ENCODE measurements at places on chromosomes 5 and 9. TPM values are rescaled to one million over a fixed set of nuclear protein-coding genes. Genes with fewer than 3 reads are reported as not detected.

DNA sequence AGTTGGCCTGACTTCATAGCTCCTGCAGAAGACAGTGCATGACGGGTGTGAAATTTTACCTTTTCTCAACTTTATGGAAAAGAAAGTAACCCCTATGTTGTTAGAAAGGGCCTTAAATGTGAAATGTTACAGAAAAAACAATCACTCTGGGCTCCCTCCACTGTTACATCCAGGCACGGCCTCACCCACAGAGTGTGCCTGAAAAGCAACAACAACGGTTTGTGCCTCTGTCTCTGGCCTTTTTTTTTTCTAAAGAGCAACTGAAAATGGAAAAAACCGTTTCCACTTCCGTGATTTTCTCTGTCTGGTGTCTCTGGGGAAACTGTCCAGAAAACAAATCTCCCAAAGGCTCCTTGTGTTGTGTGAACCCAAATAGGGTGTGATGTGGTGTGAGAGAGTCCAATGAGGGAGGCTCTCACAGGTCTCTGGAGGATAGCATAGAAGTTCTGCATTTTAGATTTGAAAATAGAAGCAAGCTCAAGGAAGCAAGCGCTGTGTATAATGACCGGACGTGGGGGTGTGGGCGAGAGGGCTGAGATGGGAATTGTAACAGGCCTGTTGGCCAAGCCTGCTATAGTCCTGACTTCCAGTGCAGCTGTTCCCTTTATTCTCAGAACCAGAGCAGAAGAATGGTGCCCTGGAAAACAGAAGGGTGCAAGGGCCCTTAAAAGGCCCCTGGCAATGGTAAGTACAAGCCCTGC, 221.8 kb upstream of the TUT7 start:
- no peaks in the 10 kb centered on the region for H3K27me3 ChIP-seq
- no peak for DNase-seq
- H3K36me3 ChIP-seq = no peaks in the 10 kb centered on the region
- H3K4me1 ChIP-seq = no peaks in the 10 kb centered on the region
- H3K27ac ChIP-seq = no peak overlapping the region

GRCh38 chr9:90899287-90899686, 97.7 kb downstream of the SYK start:
- no peaks in the 10 kb centered on the region for H3K36me3 ChIP-seq
- H3K27me3 ChIP-seq = no peaks in the 10 kb centered on the region
- H3K27ac ChIP-seq = no peak overlapping the region
- H3K4me3 ChIP-seq = no peak overlapping the region

DNA sequence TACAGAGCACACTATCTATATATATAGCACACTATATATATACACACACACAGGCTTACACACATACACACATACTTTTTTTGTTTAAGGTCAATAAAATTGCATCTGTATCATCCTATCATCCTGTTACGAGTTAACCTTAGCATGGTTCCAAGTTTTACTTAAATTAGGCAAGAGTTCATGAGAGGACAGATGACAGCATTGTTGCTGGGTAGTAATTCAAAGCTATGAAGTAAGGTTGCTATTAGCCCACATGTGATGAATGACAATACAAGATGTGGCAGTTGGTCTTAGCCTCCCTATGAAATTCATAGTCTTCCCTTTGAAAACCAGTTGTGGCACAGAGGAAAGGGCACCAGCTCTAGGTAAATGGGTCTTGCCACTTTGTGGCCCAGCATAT, 438.1 kb downstream of the ACTL7B start:
- no peak for DNase-seq
- H3K4me1 ChIP-seq = no peaks in the 10 kb centered on the region
- no peak overlapping the region for H3K27ac ChIP-seq
- no peaks in the 10 kb centered on the region for H3K36me3 ChIP-seq
- no peak overlapping the region for H3K4me3 ChIP-seq
- no peaks in the 10 kb centered on the region for H3K27me3 ChIP-seq

The MAMDC2 gene
- polyA plus RNA-seq = 0.10 TPM

GRCh38 chr5:158531860-158532259, 567.9 kb downstream of the EBF1 start:
- H3K4me3 ChIP-seq = no peak overlapping the region
- H3K27ac ChIP-seq = no peak overlapping the region
- no peaks in the 10 kb centered on the region for H3K27me3 ChIP-seq
- DNase-seq = no peak
- H3K4me1 ChIP-seq = no peaks in the 10 kb centered on the region

The SLC6A7 gene
- polyA plus RNA-seq = not detected

The TMEM252 gene
- polyA plus RNA-seq = not detected

DNA sequence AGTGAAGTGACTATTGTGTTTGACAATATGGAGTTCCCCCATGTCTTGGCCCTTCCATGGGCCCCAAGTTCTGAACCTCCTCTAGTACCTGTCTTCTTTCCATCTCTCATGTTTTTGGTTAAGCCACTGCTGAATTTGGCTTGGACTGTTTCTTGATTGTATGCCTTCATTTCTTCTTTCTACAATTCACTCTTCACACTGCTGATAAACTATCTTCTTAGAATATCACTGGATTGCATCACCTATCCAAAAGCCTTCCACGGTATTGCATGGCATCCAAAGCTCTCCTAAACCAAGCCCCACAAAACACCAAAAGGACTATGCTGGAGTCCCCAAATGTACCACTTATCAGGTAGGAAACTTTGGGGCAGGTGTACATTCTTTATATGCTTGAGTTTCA, 4.3 kb upstream of the POC5 start:
- peaks cover under 1% of the 10 kb centered on the region for H3K4me1 ChIP-seq
- DNase-seq = no peak
- no peaks in the 10 kb centered on the region for H3K27me3 ChIP-seq
- H3K27ac ChIP-seq = no peak overlapping the region
- H3K36me3 ChIP-seq = no peaks in the 10 kb centered on the region

DNA sequence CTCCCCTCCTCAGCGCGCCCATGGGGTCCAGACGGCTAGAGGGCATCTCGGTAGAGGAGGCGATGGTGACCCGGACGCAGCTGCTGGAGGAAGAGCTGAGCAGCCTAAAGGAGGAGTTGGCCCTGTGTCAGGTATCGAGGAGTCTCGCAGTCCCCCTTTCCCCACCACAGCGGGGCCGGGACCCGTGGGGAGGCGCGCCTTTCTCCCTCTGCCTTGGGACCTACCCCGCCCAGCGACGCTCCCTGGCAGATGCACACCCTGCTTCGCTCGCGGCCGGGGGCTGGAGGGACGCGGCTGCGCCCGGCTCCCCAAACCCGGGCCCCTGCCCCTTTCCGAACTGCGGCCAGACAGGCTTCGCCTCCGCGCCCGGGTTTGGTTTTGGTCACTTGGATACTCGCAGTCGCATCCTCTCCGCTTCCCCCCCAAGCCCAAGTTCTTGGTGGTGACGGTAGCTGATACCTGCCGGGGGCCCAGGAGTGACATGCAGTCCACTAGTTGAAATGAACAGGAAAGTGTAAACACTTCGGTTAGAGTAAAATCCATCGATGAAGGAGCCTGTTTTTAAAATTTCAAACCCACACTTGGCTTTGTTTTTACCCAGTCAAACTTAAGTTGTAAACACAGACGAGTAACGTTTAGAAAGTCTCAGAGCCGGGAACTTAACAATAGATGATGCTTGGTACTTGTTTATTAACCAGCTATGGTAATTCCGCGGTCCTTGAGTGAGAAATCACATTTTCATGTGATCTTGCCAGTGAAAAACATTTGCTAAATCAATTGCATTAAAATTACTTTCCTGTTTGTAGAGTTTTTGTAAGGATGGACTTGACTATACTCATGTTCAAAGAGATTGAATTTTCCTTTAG, 688 bp downstream of the CNTLN start:
- no peaks in the 10 kb centered on the region for H3K27me3 ChIP-seq
- H3K4me3 ChIP-seq = no peak overlapping the region
- H3K4me1 ChIP-seq = no peaks in the 10 kb centered on the region

DNA sequence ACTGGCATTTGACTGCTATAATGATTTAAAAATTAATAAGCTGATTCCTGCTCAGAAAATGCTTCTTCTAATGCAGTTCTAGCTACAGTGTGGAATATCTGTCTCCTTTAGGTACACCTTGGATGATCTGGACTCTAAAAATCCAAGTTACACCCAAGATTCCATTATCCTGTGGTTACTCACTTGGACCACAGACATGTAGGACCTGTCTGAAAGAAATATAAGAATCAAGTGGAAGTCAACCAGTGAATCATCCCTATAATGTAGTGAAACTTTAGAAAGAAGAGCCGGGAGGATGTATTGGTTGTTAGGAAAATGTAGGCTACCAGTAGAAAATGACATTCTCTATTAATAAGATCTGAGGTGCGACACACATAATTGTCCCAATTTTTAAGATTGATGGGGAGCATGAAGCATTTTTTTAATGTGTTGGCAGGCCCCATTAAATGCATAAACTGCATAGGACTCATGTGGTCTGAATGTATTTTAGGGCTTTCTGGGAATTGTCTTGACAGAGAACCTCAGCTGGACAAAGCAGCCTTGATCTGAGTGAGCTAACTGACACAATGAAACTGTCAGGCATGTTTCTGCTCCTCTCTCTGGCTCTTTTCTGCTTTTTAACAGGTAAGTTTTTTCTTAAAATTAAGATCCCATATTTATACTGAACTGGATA, at the start of gene SPINK6:
TSS of gene SPINK6 (plus strand) at position 512 of the 673 bp plus-strand sequence. CDS start at position 567, 55 bp downstream.
- no peaks in the 10 kb centered on the region for H3K27me3 ChIP-seq
- no peak within 1 kb of the TSS for H3K27ac ChIP-seq
- no peak within 1 kb of the TSS for H3K4me3 ChIP-seq
- no peaks in the 10 kb centered on the region for H3K4me1 ChIP-seq
- DNase-seq = no peak

The AK8 gene
- not detected for polyA plus RNA-seq

GRCh38 chr9:86594724-86595123, 240.5 kb upstream of the TUT7 start:
- H3K27ac ChIP-seq = no peak overlapping the region
- H3K4me1 ChIP-seq = no peaks in the 10 kb centered on the region
- H3K36me3 ChIP-seq = no peaks in the 10 kb centered on the region
- no peak overlapping the region for H3K4me3 ChIP-seq

The BARX1 gene
- polyA plus RNA-seq = not detected

DNA sequence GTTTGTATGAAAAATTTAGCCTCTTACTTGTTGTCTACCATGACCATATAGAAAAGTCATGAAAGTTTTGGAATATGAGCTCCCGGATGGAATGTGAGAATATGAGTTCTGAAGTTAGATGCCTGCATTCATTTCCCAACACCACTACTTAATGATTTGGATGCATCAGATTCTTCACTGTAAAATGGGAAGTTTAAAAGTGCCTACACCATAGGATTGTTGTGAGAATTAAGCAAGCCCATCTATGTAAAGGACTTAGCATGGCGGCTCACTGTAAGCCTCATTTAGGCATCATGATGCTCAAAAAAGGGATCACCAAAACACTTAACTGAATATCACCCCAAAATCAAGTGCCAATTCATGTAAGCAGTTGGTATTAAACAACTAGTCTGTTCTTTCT, 177.3 kb downstream of the RAB3C start:
- H3K4me1 ChIP-seq = peaks cover 6% of the 10 kb centered on the region
- H3K27me3 ChIP-seq = no peaks in the 10 kb centered on the region
- peak overlapping the region; percentile 19 for H3K4me3 ChIP-seq

DNA sequence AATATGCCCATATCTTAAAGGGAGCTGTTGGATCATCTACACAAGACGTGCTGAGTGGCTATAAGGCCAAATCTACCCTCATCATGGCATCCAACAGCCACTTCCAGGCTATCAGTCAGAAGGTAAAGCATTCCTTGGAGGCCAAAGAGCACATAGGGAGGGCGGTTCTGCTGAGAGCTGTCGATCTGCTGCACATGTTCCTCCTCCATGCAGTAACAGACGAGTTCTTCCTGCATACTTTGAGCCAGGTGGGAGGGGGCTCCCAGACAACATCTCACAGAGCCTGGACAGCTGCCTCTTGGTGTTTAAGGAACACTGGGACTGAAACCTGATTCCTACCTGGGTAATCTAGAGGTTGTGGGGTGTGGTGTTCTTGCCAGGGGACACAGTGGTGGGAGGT, 93.3 kb upstream of the RAI14 start:
- no peaks in the 10 kb centered on the region for H3K27me3 ChIP-seq
- H3K4me3 ChIP-seq = no peak overlapping the region
- H3K4me1 ChIP-seq = no peaks in the 10 kb centered on the region

The LVRN gene
- not detected for polyA plus RNA-seq

DNA sequence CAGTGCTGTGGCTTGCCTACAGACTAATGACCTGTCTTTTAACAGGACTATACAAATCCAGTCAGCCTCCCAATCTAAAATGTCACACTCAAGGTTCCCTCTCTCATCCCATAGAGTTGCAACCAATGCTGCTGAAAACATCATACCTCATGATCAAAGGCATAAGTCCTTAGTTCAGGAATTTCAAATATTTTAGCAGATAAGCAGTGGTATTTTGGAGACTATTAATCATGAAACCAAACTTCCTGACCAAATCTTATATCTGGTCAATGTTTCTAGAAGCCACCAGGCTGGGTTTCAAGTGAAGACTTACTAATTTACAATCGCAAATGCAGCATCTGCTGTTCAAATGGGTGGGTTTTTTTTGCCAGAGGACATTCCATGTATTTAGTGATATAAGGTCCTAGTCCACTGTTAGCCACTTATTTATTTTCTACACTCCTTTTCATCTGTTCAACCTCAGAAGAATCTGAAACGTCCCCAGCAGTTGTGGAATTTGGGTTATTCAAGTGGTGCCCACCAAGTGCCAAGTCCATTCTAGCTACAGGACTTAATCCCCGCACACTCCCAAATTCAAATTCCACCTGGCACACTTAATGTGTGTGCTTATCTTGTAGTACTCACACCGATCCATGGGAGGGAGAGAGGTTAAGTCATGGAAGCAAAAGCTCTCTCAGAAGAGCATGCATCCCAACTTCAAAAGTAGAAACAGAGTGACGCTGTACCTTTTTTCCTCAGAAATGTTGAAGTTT, 5.8 kb downstream of the TAS2R1 start:
- H3K36me3 ChIP-seq = no peaks in the 10 kb centered on the region
- no peak overlapping the region for H3K4me3 ChIP-seq
- H3K4me1 ChIP-seq = no peaks in the 10 kb centered on the region
- no peak overlapping the region for H3K27ac ChIP-seq
- no peaks in the 10 kb centered on the region for H3K27me3 ChIP-seq
- DNase-seq = no peak

DNA sequence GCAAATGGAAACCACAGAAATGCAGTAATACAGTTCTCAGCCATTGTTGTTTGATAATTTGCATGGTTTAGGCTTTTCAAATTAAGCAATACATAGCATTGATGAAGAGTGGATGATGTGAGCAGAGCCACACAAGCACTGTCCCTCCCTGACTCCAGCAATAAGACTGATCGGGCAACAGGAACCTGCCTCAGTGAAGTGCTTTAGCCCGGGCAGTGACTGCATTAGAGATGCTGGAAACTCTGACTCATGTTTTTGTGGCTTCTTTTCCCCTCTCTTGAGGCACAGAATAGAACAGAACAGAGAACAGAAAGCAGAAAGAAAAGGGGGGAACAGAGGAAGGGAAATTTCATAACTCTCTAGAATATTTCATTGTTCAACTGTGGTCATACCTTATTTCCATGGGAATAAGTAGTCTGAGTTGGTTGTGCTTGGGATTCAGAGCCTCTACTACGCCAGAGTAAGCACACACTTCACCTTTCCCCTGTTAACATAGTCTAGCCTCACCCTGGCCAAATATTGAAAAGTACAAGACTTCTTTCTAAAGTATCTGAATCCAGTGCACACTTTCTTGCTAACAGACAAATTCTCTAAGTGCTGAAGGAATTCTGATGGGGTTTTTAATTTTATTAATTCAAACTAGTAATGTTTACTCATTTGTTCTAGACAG, 164.8 kb upstream of the VCAN start:
- no peak overlapping the region for H3K4me3 ChIP-seq
- no peaks in the 10 kb centered on the region for H3K27me3 ChIP-seq
- no peaks in the 10 kb centered on the region for H3K36me3 ChIP-seq
- H3K27ac ChIP-seq = no peak overlapping the region
- DNase-seq = no peak
- H3K4me1 ChIP-seq = no peaks in the 10 kb centered on the region

The LHX3 gene
- not detected for polyA plus RNA-seq

Data from CD8-positive, alpha-beta memory T cell (primary cell).